ENCODE measurements at places on chromosomes 3 and 15. TPM values are rescaled to one million over a fixed set of nuclear protein-coding genes. Genes with fewer than 3 reads are reported as not detected.

DNA sequence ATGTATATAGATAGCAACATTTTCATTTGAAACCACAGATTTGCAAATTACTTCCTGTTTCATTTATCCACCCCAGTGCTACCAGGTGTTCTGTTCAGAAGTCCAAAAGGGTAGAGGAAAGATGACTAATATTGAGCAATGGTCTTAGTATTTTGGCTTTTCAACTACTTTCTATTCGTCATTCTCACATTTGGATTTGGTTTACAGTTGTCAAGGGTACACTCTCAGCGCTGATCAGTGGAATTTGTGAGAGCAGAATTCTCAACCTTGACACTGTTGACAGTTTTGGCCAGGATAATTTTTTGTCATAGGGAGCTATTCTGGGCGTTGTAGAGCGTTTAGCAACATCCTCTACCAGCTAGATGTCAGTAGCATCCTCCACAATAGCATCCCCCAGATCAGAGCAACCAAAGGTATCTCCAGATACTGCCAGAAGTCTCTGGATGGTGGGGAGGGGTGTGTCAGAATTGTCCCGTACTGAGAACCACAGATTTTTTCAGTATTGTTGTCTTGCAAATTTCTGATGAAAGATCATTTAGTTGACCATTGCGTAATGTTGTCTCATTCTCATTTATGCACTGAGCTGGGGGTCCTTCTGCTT is 4.2 kb downstream of the HMCES start:
- DNase-seq: no peak
- no peak overlapping the region for H3K4me3 ChIP-seq
- H3K27ac ChIP-seq: peak overlapping the region; percentile 51
- H3K27me3 ChIP-seq: no peaks in the 10 kb centered on the region
- peaks cover 6% of the 10 kb centered on the region for H3K4me1 ChIP-seq

- DNase-seq: no peak
- H3K27me3 ChIP-seq: no peaks in the 10 kb centered on the region
- H3K4me1 ChIP-seq: peaks cover 52% of the 10 kb centered on the region
- peak overlapping the region; percentile 45 for H3K27ac ChIP-seq
Measured at GRCh38 chr3:46068501-46068900, 41.2 kb upstream of the XCR1 start.

DNA sequence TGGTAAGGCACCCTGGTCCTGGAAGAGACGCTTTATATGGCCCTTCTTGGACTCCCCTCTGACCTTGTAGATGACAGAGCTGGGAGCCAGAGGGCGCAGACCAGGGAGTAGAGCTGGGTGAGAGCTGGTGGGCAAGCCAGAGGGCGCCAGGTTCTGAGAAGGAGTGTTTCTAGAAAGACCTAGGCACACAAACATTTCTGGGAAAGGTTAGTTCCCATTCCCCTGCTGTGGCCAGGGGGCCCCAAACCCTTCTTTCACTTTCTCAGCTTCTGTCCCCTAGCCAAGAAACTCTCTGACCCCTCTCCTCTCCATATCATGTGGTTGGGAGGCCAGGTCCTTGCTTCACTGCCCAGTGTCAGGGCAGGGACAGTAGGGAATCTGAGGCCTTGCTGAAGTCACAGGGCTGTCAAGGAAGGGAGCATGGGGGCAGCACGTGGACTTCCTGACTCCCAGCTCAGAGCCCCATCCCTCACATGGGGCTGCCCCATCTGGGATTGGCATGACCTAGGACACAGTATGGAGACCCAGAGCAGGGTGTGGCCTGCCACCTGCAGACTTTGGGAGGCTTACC is 3.6 kb downstream of the HEMK1 start:
- H3K4me3 ChIP-seq: peak overlapping the region; percentile 17
- DNase-seq: no peak
- peaks cover 37% of the 10 kb centered on the region for H3K4me1 ChIP-seq
- peaks cover 8% of the 10 kb centered on the region for H3K36me3 ChIP-seq
- no peaks in the 10 kb centered on the region for H3K27me3 ChIP-seq

DNA sequence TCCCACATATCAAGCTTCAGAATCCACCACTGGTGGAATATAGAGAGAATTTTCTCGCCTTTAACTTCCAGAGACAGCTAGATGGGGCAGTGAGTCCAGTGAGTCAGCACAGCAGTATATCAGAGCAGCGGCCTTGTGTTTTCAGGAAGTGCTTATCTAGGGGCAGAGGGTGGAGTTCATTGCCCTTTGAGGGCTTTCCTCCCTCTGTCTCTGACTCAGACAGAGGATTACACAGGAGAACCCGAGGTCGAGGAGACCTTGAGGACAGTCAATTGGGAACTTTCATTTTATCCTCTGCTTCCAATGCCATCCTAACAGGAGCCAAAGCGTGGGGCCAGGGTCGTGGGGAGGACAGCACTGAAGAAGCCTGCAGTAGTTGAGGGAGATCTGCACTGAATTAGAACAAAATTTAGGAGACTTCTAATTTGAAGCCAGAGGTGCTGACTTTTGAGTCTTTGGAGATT is 109.6 kb upstream of the UMPS start:
- H3K27me3 ChIP-seq: no peaks in the 10 kb centered on the region
- no peaks in the 10 kb centered on the region for H3K36me3 ChIP-seq
- peak overlapping the region; percentile 21 for H3K27ac ChIP-seq
- no peak overlapping the region for H3K4me3 ChIP-seq

GABRB3 gene
- 0.54 TPM for total RNA-seq

ECE2 gene
- total RNA-seq: not detected

- H3K36me3 ChIP-seq: no peaks in the 10 kb centered on the region
- no peak for DNase-seq
- H3K4me3 ChIP-seq: no peak overlapping the region
- no peak overlapping the region for H3K27ac ChIP-seq
Measured at GRCh38 chr3:119653876-119654275, 6.5 kb downstream of the POPDC2 start.

GOLGA8Q gene
- total RNA-seq: 2.1 TPM

- H3K36me3 ChIP-seq: no peaks in the 10 kb centered on the region
- H3K27ac ChIP-seq: no peak overlapping the region
- no peak overlapping the region for H3K4me3 ChIP-seq
- H3K27me3 ChIP-seq: no peaks in the 10 kb centered on the region
- no peak for DNase-seq
- no peaks in the 10 kb centered on the region for H3K4me1 ChIP-seq
Measured at GRCh38 chr3:36738702-36739101, 25.7 kb downstream of the DCLK3 start.

- no peaks in the 10 kb centered on the region for H3K4me1 ChIP-seq
- H3K36me3 ChIP-seq: no peaks in the 10 kb centered on the region
- H3K27ac ChIP-seq: no peak overlapping the region
- H3K4me3 ChIP-seq: no peak overlapping the region
- peaks cover 4% of the 10 kb centered on the region for H3K27me3 ChIP-seq
Measured at GRCh38 chr15:91695799-91696198, 157.7 kb upstream of the SLCO3A1 start.

- no peaks in the 10 kb centered on the region for H3K27me3 ChIP-seq
- no peaks in the 10 kb centered on the region for H3K4me1 ChIP-seq
Measured at GRCh38 chr3:34216711-34217335, 418.4 kb downstream of the PDCD6IP start.

MITF gene
- 0.30 TPM for total RNA-seq

GRCh38 chr3:25478211-25478757 is 50.2 kb downstream of the RARB start:
- H3K4me3 ChIP-seq: no peak overlapping the region
- no peaks in the 10 kb centered on the region for H3K27me3 ChIP-seq

DNA sequence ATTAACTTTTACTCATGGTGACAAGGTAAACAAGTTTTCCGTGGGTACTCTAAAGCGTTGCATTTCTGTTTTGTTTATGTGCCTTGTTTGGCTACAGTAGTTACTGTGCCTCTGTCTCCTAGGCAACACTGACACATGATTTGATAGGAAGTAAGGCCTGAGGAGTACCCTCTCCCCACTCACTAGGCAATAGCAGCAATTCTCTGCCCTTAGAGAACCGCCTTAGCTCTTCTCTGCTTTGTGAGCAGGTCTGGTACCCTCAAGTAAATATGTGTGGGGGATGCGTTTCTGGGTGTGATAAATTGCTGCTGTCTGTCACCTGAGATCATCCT is at the start of gene IL5RA:
IL5RA (minus strand) TSS at position 76 of the 332 bp plus-strand sequence. CDS start 5,390 bp downstream, outside the sequence.
- peak within 1 kb of the TSS; percentile 66 for H3K27ac ChIP-seq
- H3K36me3 ChIP-seq: no peaks in the 10 kb centered on the region
- H3K27me3 ChIP-seq: no peaks in the 10 kb centered on the region
- DNase-seq: no peak

DNA sequence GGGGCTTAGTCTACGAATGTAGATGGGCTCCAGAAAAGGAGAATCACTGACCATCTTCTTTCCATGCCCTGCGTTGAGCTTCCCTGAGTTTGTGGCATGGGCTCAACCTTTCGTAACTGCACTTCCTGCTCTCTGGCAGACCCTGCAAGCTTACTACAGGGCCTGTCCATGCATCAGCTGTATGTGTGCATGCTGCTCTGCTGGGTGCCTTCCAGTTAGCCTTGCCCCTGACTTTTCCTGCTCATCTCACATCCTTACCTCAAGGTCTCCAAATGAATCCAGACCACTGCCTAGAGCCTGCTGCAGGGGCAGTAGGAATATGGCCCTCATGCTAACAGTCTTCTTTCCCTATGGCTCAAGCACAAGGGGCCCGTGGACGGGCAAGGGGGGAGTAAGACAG is 2.0 kb upstream of the TF start:
- no peaks in the 10 kb centered on the region for H3K36me3 ChIP-seq
- peaks cover 6% of the 10 kb centered on the region for H3K4me1 ChIP-seq
- H3K27me3 ChIP-seq: peaks cover 44% of the 10 kb centered on the region
- no peak overlapping the region for H3K27ac ChIP-seq
- H3K4me3 ChIP-seq: no peak overlapping the region
- no peak for DNase-seq

DNA sequence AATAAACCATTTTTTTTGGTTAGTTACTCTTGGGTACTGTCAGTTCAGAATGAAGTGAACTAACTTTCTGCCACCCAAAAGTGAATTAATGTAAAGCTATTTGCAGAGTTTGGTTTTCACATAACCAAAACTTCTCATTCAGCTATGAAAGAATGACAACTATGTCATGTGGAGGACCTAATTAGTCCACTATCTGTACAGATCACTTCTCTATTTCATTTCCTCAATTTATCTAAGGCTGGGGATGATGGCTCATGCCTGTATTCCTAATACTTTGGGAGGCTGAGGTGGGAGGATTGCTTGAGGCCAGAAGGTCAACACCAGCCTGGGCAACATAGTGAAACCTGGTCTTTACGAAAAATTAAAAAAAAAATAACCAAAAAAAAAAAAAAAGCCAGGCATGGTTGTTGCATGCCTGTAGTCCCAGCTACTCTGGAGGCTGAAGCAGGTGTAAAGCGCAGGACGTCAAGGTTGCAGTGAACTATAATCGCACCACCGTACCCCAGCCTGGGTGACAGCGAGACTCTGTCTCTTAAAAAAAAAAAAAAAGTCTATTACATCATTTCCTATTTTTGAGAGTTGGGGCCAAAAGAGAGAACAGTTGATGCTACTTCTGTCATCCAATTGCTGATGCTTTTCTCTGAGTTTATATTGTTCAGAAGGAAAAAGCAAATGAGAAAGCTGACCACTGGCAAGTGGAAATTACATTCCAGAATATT is 8.7 kb downstream of the HYPK start:
- H3K27me3 ChIP-seq: no peaks in the 10 kb centered on the region
- no peak overlapping the region for H3K27ac ChIP-seq
- no peaks in the 10 kb centered on the region for H3K4me1 ChIP-seq
- no peak overlapping the region for H3K4me3 ChIP-seq
- no peak for DNase-seq

DNA sequence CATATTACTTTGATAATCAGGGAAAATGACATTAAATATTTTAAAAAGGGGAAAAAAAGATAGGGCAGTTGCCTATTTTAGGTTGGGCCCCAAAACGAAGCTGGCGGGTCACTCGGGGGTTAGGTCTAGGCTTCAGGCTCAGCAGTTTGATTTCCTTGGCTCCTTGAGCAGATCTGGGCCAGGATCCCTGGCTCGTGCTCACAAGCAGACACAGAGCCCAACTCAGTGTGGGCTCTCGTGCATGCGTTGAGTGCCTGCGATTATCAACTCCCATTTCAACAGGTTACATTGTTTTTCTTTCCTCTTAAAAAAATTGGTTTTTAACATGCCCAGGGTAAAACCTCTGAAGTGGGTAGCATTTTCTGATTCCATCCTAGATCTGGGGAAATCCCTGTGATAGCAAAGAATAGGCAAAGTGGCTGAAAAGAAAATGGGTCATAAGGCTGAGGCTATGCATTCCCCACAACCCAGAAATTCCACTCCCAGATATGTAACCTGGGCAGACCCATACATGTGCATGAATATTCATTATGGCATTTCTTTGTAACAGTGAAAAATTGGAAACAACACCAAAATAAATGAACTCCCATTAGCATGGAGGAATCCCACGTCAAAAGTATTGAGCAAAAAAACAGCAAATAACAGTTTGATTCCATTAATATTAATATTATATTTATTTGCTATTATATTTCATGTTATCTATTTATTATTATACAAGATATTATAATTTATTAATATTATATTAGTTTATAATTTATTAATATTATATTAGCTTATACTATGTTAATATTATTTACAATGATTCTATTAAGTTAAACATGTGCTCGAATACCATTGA is 27.8 kb downstream of the FAM43A start:
- no peaks in the 10 kb centered on the region for H3K27me3 ChIP-seq
- DNase-seq: no peak

AMIGO3 gene
- 0.26 TPM for total RNA-seq

- no peaks in the 10 kb centered on the region for H3K4me1 ChIP-seq
- no peaks in the 10 kb centered on the region for H3K27me3 ChIP-seq
- H3K36me3 ChIP-seq: no peaks in the 10 kb centered on the region
- H3K27ac ChIP-seq: no peak overlapping the region
- H3K4me3 ChIP-seq: no peak overlapping the region
- no peak for DNase-seq
Measured at GRCh38 chr3:107265526-107265925, 111.7 kb upstream of the CCDC54 start.

DNA sequence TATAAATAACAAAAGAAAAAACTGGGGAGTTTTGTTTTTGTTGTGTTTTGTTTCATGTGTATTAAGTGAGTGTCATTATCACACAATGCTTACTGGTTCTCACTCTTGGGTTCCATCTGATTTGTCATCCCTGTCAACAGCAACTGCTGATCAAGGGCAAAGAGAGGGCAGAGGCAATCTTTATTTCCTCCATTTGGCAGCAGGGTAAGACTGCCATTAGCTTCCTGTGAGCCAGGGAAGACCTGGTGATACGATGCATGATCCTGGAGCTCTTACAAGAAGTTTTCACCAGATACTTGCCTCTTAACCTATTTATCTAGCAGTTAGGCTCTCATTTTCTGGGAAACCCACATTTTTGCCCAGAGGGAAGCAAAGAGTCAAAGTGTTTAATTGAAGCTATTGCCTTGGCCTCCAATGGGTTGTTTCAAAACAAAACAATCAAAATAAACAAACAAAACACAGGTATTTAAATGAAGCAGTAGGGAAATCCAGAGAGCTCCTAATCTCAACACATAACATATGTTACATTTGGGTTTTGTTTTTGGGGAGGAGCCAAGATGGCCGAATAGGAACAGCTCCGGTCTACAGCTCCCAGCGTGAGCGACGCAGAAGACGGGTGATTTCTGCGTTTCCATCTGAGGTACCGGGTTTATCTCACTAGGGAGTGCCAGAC is 529.8 kb downstream of the MAGI1 start:
- H3K27ac ChIP-seq: no peak overlapping the region
- DNase-seq: no peak
- no peaks in the 10 kb centered on the region for H3K27me3 ChIP-seq
- H3K4me1 ChIP-seq: no peaks in the 10 kb centered on the region

GRCh38 chr15:98905963-98906711 is 101.5 kb downstream of the PGPEP1L start:
- H3K36me3 ChIP-seq: peaks cover 1% of the 10 kb centered on the region
- no peaks in the 10 kb centered on the region for H3K4me1 ChIP-seq

MGA gene
- 58.7 TPM for total RNA-seq

Measured in T-cell (primary cell).